AG04450 (cell line): ENCODE measurements at places on chromosomes 16 and 17.

GRCh38 chr17:62670202-62670821, 42.8 kb downstream of the MRC2 start:
- no peak for DNase-seq

- peak; percentile 61 for DNase-seq
These were observed 14.6 kb upstream of the PITPNA start for GRCh38 chr17:1577182-1577581.

DNA sequence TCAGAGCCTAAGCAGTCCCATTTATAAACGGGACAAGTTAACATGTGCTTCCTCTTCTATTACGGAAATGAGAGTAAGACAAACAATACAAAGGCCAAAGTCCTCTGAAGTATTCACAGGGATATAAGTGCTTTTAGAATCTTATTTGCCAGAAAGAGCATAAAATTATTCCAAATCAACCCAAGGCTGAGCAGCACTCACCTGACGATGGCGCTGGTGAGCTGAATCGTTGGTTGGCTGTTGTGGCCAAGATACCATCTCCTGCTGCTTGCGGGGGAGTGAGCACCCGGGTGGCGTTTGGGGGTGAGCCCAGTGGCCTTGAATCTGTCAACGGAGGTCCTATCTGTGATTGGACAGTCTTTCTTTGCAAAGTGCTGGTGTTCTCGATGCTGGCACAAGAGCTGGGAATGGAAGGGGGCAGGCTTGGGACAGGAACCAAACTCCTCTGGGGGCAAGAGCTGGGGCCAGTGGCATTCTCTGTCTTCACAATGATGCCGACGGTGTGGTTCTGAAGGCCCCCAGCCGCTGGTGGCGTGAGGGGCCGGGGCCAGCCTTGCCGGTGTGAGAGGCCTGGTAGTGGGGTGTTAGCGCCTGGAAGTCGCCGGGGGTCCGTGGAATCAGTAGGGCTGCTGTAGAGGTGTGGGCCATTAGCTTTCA, 9.5 kb upstream of the DHRS13 start:
- DNase-seq = no peak

DNA sequence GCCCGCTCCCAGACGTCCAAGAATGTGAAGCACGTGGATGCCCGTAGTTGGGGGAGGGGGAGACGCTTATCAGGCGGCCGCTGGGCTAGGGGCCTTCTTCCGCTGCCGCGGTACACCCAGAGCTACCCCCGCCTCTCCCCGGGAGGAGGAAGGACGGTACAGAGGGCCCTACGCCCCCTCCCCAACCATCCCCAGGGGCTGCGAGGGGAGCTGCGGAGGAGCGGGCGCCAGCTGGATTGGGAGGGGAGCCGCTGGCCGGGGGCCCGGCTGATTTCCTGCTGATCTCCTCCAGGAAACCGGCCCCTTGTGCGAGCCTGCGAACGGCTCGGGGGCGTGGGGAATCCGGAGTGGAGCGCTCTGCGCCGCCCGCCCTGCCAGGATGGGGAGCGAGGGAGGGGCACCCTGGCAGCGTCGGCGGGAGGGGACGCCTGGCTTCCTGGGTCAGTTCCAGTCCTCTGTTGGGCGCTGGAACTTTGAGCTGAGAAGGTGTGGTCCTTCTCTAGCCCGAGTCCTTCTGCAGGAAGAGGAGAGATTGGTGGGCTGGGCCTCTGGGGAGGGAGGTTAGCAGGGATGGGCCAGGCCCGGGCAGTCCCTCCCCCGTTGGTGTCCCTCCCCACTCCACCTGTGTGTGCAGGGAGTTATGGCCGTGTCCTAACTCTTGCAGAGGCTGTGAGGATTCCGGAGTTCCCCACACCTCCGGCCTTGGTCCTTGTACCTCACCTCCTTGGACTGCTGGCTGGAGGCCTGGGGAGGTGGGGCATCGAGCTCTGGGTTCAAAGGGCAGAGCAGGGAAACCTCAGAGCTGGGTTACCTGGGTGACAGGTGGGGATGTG, 19.2 kb downstream of the GJD3 start:
- DNase-seq = no peak

GRCh38 chr16:15466886-15467781, 32.7 kb downstream of the BMERB1 start:
- no peak for DNase-seq

DNA sequence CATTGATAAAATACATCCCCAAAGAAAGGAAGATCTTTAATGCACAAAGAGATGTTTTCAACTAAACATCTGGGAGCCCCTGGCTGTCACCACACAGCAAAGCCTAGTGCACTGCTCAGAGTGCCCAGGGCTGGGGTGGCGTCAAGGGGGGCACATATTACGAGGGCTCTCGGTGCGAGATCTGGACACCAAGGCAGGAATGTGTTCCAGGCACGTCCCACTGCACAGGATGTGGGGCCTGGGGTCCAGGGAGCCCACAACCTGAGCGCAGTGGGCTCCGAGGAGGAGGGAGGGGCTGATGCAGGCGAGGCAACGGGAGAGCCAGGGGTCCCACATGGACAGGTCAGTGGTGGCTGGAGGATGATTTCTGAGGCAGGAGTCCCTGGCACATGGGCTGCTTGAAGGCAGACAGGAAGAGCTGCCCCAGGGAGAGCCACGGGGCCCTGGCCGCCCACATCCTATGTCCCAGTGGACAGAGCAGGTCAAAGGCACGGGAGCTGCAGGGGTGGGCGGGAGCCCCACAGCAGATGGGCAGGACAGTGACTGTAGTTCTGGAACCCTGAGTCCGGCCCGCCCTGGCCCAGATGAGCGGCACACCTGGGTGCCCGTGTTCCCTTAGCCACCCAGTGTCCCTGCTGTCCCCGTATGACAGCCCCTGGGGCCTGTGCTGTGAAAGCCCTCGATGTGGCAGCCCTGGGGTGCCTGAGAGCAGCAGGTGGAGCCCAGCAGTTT, 56.4 kb downstream of the ZNF778 start:
- no peak for DNase-seq

DNA sequence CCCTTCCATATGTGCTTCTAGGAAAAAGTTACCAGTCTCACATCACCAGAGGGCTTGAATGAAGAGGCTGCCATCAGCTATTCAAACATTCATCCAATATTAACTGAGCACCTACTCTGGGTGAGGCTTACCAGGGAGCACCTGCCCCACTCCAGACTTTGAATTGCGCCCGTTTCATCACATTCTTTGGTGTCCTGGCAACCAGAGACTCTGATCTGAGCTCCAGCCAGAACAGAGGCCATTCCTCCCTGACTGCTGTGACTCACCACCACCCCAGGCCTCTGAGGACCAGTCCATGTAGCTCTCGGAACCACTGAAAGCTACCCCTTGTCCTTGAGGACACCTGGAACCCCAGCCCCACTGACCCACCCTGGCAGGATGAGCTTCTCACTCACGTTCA, at the start of gene C16orf96:
Gene C16orf96 (plus strand): TSS at position 229 of the 400 bp plus-strand sequence. CDS start 150 bp downstream, at position 379.
- DNase-seq = no peak

DNA sequence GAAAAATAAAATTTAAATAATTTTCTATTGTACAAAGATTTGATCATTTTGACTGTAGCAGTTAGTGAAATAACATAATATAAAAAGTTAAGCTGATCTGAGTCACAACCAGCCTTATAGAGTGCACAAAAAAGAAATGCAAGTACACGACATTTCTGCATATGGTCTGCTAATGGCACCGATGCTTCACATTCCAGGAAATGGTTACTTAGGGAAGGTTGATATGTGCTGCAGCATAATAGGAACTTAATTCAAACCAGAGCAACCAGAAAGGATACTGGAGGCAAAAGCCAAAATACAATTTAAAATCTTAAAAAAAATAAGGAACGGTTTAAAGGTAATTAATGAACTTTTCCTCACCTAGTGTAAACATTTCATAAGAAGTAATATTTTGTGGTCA, 10.0 kb upstream of the CFDP1 start:
- no peak for DNase-seq

DNA sequence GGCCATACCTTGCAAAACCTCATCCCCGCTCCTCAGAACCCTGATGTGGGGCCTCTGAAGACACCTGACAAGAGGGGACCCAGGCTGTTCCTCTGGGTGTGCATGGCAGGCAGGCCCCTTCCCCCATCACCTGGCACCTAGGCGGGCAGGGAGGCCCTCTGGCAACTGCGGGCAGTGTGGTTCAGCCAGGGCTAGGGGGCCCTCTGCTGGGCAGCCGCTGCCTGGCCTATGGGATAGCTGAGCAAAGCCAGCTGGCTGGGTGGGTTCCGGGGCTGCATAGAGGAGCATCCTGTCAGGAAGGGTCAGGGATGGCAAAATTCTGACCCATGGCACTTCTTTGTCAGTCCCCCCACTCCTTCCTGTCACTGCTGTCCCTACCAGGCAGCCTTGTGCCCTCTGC, 228.7 kb upstream of the ASIC2 start:
- DNase-seq = no peak

GRCh38 chr17:51371732-51372151, 111.4 kb downstream of the UTP18 start:
- no peak for DNase-seq

- peak; percentile 43 for DNase-seq
These were observed 1.3 kb downstream of the SERPINF1 start for GRCh38 chr17:1762901-1763898.

DNA sequence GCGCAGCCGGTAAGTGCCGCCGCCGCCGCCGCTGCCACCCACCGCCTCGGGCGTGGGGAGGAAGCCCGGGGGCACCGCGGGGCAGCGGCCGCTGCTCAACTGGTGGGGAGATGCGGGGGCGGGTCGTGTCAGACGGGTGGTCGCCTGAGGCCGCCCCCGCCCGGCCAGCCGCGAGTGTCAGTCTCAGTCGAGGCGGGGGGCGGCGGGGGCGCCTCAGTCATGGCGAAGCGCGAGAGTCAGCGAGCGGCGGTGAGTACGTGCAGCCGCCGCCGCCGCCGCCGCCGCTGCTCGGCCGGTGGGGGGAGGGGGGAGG, 76.2 kb downstream of the CHD9 start:
- no peak for DNase-seq

DNA sequence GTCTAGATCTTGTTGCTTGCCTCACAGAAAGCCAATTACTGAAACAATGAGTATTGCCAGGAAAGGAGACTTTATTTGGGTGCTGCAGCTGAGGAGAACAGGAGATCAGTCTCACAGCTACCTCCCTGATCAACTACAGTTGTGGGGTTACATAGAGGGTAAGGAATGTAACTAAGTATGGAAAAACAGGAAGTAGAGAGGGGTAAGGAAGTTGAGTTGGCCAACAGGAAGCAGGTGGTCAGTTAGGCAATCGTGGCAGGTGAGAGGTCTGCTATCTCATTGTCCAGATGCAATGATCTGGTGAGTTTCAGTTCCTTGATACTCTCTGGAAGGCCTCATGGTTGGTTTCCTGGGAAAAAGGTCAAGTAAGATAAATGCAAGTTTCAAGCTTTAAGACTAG, 333.1 kb upstream of the GOT2 start:
- no peak for DNase-seq

- no peak for DNase-seq
These were observed 240.8 kb downstream of the C16orf95 start for GRCh38 chr16:87076331-87076949.

DNA sequence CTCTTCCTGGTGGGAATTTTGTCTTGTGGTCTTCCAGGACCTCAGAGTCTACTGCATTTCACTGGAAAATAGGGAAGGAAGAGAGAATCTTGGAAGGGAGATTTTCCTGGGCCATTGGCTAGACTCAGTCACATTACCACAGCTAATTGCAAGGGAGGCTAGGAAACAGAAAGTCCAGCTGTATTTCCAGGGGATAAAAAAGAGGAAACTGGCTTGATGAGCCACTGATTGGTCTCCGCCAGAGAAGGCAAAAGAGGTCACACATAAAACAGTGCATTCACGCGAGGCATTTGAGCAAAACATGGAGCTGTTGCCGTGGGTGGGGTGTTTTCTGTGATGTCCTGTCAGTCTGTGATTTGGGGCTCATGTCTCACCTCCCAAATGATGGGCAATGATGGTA, 345.3 kb downstream of the FOXL1 start:
- no peak for DNase-seq

- peak; percentile 61 for DNase-seq
These were observed 169.8 kb downstream of the LAT start for GRCh38 chr16:29154676-29155121.

DNA sequence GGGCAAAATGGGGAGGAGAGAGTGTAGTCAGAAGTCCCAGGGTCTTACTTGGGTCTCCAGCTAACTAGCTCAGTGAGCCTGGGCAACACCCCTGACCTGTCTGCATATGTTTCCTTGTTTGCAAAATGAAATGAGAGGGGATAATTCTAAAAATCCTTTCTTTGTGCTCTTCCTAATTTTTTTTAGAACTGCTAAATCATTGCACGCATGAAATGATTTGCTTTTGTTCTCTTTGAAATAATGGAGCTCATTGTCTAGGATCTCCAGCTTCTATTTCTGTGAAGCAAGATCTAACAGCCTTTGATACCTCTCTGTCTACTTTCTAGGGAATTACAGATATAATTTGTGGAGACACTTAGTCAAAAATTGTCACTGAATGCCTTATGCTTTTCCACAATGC, 181.3 kb downstream of the CDH13 start:
- no peak for DNase-seq
